H1 (cell line): ENCODE measurements at places on chromosomes 7 and 10. TPM values are rescaled to one million over a fixed set of nuclear protein-coding genes. Genes with fewer than 3 reads are reported as not detected.

- H3K27me3 ChIP-seq: no peaks in the 10 kb centered on the region
- no peak overlapping the region for H3K4me3 ChIP-seq
- DNase-seq: no peak
- no peaks in the 10 kb centered on the region for H3K4me1 ChIP-seq
- no peak overlapping the region; the same call in 1 of the 2 replicates for H3K27ac ChIP-seq
Observed at GRCh38 chr10:4812046-4812445, 14.0 kb upstream of the AKR1E2 start.

SVOPL gene
- total RNA-seq: 1.1 TPM in 2 replicates

DNA sequence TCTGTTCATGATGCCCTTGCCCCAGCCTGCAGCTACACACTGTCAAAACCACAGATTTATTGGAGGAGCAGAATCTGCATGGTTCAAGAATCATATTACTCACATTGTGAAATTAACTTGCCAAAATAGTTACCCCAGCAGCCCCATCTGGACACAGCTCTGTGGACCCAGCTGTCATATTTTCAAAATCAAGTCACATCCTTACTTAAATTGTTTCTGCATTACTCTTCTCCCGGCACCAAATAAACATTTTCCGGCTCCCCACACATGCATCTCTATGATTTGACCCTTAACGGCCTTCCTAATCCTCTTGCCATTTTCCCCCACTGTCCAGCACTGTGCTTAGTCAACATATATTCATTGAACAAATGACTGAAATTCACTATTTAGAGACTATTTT is 43.8 kb upstream of the GPR26 start:
- no peaks in the 10 kb centered on the region for H3K36me3 ChIP-seq
- no peaks in the 10 kb centered on the region for H3K27me3 ChIP-seq
- no peaks in the 10 kb centered on the region for H3K4me1 ChIP-seq
- H3K4me3 ChIP-seq: no peak overlapping the region

- peak; percentile 70 for DNase-seq
- H3K36me3 ChIP-seq: no peaks in the 10 kb centered on the region
- H3K27me3 ChIP-seq: peaks cover 3% of the 10 kb centered on the region; the same call in 1 of the 2 replicates
- H3K4me1 ChIP-seq: peaks cover 2% of the 10 kb centered on the region
Observed at GRCh38 chr10:23344241-23344841, at the start of gene C10orf67. Gene C10orf67, minus strand, starts transcription at chr10:23344797. Its CDS starts 23 bp downstream, at chr10:23344774.

DNA sequence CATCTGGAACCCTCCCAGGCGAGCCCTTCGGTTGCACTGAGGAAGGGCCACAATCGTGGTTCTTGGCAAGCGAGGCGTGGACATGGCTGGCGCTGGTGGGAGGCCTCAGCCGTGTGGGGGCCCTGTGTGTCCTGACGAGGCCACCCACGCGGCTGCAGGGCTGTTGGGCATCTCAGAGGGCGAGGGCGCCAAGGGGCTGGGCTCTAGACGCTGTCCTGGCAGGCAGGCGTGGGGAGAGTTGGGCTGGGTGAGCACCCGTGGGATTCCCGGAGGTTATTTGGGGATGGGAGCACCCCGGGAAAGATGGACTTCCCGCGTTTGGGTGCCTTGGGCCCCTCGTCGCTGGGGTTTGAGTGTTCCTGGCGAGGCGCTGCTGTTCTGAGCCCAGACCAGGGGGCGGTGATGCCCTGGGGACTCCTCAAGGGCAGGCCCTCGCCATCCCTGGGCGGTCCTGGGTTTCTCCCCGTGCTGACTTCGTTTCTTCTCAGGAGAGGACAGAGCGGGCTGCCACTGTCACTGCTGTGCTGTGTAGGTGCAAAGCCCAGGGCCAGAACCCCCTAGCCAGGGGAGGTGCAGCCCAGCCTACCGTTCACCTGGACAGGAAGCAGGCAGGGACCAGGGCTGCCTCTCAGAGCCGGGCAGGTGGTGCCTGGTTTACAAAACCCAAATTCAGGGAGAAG is 87.2 kb downstream of the DNAJB6 start:
- no peaks in the 10 kb centered on the region for H3K27me3 ChIP-seq
- DNase-seq: no peak
- H3K27ac ChIP-seq: no peak overlapping the region
- H3K36me3 ChIP-seq: no peaks in the 10 kb centered on the region; the same call in 1 of the 2 replicates
- H3K4me1 ChIP-seq: no peaks in the 10 kb centered on the region
- H3K4me3 ChIP-seq: no peak overlapping the region

DNA sequence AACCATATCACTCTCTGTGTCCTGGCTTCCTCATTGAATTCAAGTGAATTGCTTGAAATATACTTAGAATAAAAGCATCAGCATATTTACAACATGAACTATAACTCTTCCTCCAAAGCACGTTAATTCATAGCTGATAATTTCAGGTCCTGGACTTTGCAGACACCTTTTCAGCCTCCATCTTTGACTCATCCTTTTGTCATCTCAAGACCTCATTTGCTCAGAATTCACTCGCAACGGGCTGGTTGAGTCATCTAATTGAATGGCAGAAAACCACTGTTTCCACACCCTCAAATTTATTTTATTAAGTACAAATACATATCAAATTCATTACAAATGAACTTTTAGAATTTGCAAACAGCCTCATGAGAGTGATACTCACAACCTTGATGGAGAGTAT is 545.7 kb downstream of the GATA3 start:
- H3K27ac ChIP-seq: no peak overlapping the region
- H3K4me1 ChIP-seq: no peaks in the 10 kb centered on the region
- no peaks in the 10 kb centered on the region for H3K27me3 ChIP-seq
- DNase-seq: no peak

GRCh38 chr7:74104702-74105101 is 21.1 kb downstream of the LIMK1 start:
- DNase-seq: no peak
- no peak overlapping the region for H3K27ac ChIP-seq
- no peak overlapping the region for H3K4me3 ChIP-seq
- H3K4me1 ChIP-seq: no peaks in the 10 kb centered on the region
- H3K36me3 ChIP-seq: peaks cover 9% of the 10 kb centered on the region

DNA sequence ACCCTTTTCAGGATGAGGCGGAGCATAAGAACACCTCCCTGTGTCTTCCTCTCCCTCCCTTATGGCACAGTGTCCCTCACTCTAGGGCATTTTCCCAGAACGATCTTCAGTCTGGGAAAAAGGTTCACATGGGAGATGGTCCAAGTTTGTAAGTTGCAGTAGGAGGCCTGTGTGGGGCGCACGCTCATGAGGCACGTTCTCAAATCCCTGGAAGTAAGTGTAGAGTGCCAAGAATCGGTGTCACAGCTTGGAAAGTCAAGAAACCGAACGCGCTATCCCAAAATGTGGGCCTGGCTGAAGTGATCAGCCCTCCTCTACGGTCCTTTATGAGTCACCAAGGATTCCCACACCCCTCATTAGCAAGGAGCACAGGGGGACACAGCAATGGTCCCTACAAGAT is 23.9 kb upstream of the SMARCD3 start:
- H3K36me3 ChIP-seq: no peaks in the 10 kb centered on the region
- no peak overlapping the region for H3K27ac ChIP-seq
- H3K4me3 ChIP-seq: no peak overlapping the region

- no peak for DNase-seq
- H3K4me3 ChIP-seq: no peak overlapping the region
- H3K27ac ChIP-seq: no peak overlapping the region
- H3K36me3 ChIP-seq: no peaks in the 10 kb centered on the region
Observed at GRCh38 chr7:43392638-43393330, 190.1 kb upstream of the STK17A start.

DNA sequence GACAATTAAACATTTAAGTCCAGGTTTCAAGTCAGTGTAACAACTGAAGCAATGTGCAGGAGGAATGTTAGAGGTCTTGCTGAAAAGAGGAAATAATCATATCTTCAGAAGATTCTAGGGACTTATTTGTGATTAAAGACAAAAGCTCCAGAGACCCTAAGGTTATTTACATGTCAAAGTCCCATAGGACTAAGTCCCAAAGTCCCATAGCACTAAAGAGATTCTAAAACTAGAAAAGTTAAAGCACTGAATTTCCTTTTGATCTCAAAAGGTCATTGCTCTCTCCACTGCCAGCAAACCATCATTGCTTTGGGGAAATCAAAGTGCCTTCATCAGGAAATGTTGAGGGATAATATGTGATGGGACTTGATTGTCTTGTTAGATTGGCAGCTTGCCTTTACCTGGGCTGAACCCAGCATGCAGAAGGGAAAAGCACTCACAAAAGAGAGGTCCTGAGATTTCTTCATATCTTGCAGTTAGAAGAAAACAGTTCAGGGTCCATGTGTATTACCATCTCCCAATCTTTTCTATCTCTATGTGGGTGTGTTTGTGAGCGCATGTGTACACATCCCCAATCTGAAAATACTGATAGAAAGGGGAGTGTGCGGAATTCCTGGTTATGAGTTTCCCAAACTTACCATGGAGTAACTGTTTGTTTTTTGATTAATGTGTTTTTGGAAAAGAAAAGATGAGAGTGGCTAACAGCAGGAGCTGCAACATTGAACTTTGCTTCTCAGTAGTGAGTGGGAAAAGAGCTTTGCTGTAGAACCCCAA is 21.8 kb downstream of the NUDT13 start:
- no peaks in the 10 kb centered on the region for H3K4me1 ChIP-seq
- no peak overlapping the region for H3K27ac ChIP-seq
- no peak for DNase-seq

GNGT1 gene
- total RNA-seq: 0.21 and 0.26 TPM in 2 replicates

DNA sequence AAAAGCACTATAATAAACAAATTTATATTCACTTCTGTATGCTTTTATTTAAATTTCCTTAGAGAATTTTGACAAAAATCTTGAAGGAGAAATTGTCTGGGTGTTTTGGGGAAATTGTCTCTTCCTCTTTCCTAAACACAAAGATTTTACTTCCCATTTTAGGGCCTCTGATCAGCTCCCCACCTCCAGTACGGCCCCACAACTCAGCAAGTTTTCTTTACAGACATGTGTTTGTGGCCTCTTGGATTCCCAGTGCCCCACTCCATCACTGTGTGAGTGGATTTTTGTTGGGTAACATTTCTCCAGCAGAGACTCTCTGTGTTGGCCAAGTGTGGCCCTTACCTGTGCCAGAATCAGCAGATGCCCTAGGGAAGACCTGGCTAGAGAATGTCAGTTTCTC is 182.8 kb upstream of the CDC14C start:
- H3K36me3 ChIP-seq: no peaks in the 10 kb centered on the region
- H3K27ac ChIP-seq: no peak overlapping the region
- no peak overlapping the region for H3K4me3 ChIP-seq
- no peaks in the 10 kb centered on the region for H3K27me3 ChIP-seq

DNA sequence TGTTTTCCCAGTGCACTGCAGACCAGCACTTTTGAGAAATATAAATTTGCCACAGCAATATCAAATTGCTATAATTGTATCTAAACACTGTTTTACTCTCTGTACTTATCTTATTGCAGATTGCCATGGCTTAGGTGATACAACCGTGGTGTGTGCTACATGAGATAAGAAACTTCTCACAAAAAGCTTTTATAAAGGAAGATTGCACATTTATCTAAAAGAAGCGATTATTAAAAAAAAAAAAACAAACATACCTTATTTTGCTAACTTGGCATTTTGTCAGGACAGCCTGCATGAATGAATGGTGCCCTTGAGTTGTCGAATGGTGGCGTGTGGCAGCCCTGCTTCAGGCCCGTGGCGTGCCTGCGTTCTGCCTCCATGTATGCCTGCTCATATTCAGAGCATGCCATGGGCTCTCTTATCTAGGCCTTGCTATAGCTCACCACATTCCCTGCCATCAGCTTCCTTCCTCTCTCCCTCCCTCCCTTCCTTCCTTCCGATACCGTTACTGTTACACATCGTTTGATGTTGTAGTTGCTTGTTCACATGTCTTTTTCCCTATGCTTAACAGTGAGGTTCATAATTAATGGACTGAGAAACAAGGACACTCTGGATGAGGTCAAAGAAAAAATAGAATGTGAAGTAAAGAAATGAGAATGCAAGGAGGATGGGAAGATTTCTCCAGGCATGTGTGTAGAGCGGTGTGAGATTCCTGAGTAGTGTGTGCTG is 34.9 kb downstream of the PRKAR2B start:
- DNase-seq: no peak
- no peaks in the 10 kb centered on the region for H3K27me3 ChIP-seq
- H3K36me3 ChIP-seq: no peaks in the 10 kb centered on the region
- no peaks in the 10 kb centered on the region for H3K4me1 ChIP-seq
- H3K27ac ChIP-seq: no peak overlapping the region
- H3K4me3 ChIP-seq: no peak overlapping the region

DNA sequence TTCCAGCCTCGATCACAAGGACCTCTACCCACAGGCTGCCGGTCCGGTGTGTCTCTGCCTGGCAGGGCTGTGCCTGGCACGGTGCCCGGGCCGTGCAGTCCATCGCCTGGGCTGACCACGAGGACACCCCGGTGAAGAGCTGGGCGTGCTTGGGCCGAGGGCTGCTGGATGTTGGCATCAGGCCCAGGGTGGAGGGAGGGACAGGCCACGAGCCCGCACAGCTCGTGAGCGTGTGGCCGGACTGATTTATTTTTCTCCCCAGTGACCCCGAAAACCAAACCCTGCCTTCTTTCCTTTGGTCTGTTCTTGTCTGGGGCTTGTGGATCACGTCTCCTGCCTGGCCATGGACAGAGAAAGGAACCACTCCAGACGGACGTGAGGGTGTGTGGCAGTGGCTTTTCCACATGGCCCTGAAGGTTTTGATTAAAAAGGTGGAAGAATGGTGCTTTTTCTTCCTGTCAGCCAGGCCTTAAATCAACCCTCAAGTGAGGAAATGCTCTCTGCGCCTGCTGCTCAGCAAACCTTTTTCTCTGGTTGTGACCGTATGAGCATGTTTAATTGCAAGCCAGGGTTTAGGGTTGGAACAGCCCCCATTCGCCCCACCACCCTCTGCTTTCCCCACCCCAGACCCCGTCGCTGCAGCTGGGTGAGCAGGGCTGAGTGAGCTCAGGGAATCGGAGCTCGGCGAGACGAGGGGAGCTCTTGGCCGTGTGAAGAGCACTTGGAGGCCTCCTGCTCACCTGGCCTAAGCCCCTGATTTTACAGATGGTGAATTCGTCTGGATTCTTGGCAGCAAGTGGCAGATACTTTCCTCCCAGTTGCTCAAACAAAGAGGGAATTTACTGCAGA is 130.1 kb downstream of the RGS10 start:
- no peaks in the 10 kb centered on the region for H3K4me1 ChIP-seq
- H3K36me3 ChIP-seq: no peaks in the 10 kb centered on the region
- no peak overlapping the region for H3K4me3 ChIP-seq
- DNase-seq: no peak
- no peaks in the 10 kb centered on the region for H3K27me3 ChIP-seq

DNA sequence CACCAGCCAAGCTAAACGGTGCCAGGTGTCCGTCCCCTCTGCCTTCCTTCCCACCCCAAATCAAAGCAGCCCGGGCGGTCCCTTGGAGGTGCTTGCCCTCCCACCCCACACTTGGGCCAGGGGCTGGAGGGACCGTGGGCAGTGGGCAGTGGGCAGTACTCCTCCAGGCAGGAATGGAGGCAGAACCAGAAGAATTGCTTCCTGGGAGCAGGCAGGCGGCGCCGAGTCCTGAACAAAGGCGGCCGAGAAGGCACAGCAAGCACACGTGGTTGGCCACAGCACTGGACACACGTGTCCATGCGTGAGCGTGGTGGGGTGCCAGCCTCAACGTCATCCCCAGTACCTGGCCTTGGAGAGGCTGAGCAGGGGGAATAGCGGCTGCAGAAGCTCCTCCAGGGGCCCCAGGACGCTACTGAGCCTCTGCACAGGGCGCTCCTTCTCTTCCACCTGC is 48.4 kb upstream of the NKX6-2 start:
- DNase-seq: no peak
- H3K4me3 ChIP-seq: no peak overlapping the region
- H3K27me3 ChIP-seq: no peaks in the 10 kb centered on the region
- H3K4me1 ChIP-seq: peaks cover 4% of the 10 kb centered on the region
- H3K27ac ChIP-seq: no peak overlapping the region
